CD4-positive, alpha-beta T cell treated with Interleukin-21 for 1 hour (primary cell): ENCODE measurements at places on chromosomes 16 and 17.

DNA sequence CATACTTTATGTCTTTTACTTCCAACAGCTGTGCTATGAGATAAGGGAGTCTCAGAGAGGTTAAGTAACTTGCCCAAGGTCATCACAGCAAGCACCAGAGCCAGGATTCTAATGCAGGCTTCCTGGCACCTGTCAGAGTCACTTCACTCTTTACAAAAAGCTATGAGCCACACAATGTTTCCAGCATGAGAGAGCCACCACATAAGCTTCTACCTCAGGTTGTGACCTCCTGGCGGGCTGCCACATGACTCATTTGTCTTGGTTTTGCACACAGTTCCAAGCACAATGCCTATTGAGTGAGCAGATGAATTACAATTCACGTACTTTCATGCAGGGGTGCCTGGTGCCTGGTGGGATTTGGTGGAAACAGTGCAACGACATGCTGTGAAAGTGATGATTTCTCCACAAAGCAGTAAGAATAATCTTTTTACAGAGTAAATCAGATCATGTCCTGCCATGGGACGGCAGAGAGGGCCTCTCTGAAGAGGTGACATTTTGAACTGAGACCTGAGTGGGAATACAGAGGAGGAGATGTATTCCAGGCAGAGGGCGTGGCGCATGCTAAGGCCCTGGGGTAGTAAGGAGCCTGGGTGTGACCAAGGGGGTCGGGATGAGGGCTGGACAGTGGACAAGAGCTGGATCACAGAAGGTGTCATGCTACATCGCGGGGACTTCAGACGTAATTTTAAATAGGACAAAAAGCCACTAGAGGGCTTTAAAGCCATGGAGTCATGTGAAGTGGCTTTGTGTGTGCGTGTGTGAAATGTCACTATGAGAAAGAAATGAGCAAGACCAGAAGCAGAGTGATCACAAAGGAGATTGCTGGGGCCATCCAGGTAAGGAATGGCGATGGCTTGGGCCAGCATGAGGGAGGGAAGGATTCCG is 53.4 kb downstream of the CACNG3 start:
- no peak for DNase-seq

DNA sequence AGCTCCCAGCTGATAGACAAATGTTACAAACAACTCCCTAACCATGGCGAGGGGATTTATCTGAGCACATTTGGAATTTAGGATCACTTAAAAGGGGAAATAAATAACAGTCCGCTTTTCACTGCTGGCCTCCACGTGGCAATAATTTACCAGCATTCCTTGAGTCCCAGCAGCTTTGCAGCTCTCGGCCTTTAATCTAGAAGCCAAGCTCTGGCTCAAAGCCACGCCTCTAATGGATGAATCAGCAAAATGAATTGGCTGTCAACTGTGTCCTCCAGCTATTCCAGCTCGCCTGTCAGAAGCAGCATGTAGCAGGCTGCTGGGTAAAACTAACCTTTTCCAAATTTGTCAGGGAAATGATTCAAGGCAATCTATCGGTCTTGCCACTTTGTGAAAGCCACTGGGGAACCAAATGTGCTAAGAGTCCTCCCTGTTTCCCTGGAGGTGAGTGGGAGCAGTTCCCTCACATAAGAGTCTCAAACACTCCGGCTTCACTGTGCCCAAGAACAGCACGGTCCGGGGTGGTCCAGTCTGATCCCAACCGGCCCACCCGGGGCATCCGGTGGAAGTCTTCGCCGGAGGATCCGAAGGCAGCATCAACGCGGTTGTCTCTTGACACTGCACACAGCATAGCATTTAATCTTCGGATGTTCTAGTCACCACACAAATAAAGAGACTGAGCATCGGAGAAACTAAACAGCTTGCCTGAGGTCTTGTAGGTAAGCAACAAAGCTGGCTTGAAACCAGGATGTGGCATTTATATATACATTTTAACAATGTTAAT is 143.3 kb downstream of the PARN start:
- DNase-seq, result no peak

DNA sequence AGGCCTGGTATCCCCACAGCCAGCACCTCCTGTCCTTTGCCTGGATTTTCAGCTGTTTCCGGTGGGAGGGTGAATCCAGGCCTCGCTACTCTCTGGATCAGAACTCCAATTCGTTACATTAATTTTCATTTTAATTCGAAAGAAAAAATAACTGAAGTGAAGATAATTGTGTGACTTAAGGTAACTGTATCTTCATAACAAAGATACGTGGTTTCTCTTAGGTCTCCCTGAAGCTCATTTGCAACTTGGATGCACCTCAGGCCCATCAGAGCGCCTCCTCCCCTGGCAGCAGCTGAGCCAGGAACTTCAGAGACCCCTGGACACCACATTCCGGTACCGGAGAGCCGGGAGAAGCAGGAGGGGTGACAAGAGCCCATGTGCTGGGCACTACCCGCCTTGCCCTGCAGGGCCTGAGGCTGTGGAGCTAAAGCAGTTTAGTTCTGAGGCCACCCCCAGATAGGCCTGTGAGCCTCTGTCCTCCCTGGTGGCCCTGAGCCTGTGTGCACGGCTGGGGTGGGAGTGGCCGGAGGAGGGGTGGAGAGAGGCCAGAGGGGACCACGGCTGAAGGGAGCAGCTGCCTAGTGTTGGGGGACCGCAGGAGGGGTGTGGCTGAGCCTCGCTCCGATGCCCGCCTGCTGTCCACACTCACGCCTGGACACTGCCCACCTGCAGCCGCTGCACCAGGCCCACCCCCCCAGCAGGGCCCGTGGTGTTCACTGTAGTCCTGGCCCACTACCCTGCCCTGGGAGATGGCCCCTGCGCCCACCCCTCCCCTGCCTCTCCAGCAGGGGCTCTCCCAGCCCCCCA is 11.4 kb upstream of the DUS1L start:
- DNase-seq, result no peak

GRCh38 chr17:81130385-81131361 is 34.6 kb upstream of the PVALEF start:
- no peak for DNase-seq

DNA sequence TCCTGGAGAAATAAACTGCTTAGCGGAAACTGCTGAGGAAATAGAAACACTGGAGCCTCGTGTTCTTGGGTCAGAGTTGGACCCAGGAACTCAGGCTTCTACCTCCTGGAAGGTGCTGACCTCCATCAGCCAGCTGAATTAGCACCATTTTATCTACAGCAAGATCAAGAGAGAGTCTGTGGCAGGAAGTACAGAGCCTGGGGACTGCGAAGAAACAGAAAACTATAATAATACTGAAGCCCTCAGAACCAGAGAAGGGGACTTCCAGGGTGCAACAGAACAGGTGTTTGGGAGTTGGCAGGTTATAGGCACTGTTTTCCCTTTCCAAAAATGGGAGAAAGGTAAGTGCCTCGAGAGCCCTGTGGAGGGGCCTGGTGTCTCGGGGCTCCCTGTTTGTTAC is 379.7 kb downstream of the CA10 start:
- DNase-seq, result no peak

DNA sequence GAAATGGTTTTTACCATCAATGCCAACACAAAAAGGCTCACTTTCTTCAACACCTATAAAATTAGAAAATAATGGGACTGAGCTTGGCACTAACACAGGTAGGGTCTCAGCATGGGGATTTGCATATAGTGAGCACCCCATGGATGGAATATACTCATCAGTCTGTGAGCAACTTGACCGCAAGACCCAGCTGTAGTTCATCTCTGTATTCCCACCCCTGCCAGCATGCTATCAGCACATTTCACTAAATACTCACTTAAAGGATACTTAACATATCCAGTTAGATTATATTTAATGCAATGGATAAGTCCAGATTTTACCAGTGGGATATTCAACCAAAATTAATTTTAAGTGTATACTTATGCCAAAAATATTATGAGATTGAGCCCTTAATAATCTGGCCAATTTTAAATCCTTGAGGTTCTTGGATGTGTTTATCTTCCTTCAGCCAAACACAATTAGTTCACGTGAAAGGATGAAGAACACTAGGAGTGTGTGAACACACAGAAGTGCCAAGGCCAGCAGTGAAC is 66.7 kb downstream of the C16orf95 start:
- DNase-seq, result no peak

GRCh38 chr17:36814958-36815357 is 122.3 kb upstream of the LHX1 start:
- no peak for DNase-seq

DNA sequence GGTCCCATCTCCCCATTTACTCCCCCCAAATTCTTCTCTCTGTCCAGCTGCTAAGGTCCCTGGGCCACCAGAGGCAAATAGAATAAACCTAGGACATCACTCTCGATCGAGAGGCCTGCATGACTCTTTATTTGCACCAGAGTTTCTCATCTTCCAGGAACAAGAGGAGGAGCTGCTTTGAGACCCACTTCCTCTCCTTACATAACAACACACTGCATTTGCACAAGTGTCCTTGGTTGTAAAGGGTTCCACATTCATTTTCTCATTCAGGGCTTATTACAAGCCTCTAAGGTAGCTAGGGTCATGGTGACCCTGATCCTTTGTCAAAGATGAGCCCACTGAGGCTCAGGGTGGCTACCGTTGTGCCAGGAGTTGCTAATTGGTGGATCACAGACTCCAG is 38.1 kb upstream of the RHOT1 start:
- DNase-seq, result no peak

- DNase-seq, result no peak
Measured at GRCh38 chr17:32658470-32659418, 172.0 kb downstream of the CDK5R1 start.
